ENCODE measurements at places on chromosomes 1 and 21. TPM values are rescaled to one million over a fixed set of nuclear protein-coding genes. Genes with fewer than 3 reads are reported as not detected.

GRIK3 gene
- not detected for total RNA-seq

ADCY10 gene
- 0.41 TPM for total RNA-seq

FMOD gene
- not detected for total RNA-seq

HTR6 gene
- total RNA-seq: not detected

MR1 gene
- total RNA-seq: 26.5 TPM

CELA2B gene
- total RNA-seq: not detected

ZNF281 gene
- total RNA-seq: 24.7 TPM

TMPRSS2 gene
- total RNA-seq: not detected

CYP4A11 gene
- total RNA-seq: not detected

DNA sequence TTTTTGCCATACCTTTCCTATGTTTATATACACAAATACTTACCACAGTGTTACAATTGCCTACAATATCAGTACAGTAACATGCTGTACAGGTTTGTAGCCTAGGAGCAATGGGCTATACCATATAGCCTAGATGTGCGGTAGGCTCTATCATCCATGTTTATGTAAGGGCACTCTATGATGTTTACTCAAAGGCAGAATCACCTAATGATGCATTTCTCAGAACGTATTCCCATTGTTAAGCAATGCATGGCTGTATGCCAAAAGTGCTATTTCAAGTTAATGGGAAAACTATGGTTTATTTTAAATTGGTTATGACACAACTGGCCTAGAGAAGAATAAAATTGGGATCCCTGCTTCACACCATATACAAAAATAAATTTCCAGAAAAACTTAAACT, 36.9 kb upstream of the DISP1 start:
- no peak for DNase-seq

DNA sequence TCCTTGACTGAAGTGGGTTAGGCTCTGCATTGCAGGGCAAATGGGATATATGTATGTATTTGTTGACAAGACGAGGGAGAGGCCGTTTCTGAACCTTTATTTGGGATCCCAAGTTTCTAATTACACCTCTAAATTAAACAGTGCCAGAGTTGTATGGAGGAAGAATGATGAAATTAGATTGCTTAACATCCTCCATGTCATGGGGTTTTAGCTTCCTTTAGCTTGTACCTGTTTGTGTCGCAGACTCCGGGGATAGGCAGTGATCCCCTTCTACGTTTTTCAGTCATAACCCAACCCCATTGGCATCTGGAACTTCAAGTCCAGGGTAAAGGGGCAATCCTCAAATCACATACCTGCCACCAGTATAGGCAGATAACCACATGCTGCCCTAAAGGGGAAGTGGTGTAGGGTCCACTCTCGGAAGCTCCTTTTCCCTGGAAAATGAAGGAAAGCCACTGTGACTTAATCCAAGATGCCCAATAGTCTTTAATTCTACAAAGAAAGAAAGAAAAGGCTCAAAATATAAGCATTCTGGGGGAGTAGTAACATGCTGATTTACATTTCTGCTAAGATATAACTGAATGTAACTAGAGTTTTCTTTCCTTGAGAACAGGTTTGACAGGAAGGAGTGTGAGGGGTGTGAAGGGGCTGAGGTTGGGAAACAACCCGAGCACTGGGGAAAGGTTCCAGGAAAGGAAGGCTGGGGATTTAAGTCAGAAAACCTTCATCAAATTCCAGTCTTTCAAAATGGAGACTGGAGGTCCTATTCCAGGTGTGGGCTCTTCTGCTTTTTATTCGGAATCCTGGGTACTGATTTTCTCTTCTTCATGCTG, 77.6 kb downstream of the RGL1 start:
- DNase-seq: no peak

- no peak for DNase-seq
Observed at GRCh38 chr21:44962403-44962966, 22.7 kb downstream of the SLX9 start.

DNA sequence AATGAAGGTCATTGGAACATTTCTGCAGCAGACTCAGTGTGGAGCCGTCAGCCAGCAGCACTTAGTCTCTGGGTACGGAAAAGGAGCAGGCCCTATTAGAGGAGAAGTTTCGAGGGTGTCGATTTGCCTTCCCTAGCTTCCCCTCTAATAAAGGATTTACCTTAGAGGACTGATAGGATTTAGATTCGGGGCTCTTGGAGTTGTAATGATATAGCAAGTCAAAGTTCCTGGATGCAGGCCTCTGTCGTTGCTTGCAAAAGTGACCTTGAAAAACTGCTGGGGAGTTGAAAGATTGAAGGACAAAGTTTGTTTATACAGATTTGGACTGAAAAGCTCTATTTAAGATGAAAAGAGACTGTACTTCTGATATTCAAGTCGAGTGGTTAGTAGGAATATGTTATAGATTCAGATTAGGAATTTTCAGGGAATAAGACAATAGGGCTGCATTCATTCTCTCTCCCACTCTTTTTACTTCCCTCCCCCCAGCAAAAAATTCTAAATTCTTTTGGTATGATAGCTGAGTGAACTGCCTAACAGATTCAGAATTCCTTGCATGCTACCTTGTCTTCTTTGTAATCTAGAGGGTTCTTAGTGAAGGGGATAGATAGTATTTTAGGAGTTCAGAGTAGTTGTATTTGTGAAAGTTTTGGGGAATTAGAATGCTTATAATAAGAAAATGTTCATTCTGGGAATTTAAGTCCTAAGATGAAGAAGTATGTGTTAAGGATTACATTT, 19.2 kb downstream of the NFYC start:
- no peak for DNase-seq

GRCh38 chr1:167258858-167259257, 38.2 kb downstream of the POU2F1 start:
- DNase-seq: no peak

DNA sequence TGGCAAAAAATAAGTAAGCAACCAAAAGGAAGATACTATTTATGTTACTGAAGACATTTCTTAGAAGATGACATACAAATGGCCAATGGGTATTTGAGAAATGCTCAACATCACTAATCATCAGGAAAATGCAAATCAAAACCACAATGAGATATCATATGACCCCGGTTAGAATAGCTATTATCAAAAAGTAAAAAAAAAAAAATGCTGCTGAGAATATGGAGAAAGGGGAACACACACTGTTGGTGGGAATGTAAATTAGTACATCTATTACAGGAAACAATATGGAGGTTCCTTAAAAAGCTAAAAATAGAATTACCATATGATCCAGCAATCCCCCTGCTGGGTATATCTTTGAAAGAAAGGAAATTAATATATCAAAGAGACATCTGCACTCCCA, 34.3 kb upstream of the CREG1 start:
- no peak for DNase-seq

GRCh38 chr1:183164340-183164739, 21.7 kb upstream of the LAMC2 start:
- no peak for DNase-seq

- no peak for DNase-seq
Observed at GRCh38 chr1:66302184-66302742, 231.7 kb upstream of the SGIP1 start.

- no peak for DNase-seq
Observed at GRCh38 chr1:72064196-72065075, 217.9 kb downstream of the NEGR1 start.

- no peak for DNase-seq
Observed at GRCh38 chr1:195941314-195941713, 666.9 kb downstream of the KCNT2 start.
